Cortex of kidney (tissue), 1 donor: ENCODE measurements at places on chromosomes 6 and 20.

DNA sequence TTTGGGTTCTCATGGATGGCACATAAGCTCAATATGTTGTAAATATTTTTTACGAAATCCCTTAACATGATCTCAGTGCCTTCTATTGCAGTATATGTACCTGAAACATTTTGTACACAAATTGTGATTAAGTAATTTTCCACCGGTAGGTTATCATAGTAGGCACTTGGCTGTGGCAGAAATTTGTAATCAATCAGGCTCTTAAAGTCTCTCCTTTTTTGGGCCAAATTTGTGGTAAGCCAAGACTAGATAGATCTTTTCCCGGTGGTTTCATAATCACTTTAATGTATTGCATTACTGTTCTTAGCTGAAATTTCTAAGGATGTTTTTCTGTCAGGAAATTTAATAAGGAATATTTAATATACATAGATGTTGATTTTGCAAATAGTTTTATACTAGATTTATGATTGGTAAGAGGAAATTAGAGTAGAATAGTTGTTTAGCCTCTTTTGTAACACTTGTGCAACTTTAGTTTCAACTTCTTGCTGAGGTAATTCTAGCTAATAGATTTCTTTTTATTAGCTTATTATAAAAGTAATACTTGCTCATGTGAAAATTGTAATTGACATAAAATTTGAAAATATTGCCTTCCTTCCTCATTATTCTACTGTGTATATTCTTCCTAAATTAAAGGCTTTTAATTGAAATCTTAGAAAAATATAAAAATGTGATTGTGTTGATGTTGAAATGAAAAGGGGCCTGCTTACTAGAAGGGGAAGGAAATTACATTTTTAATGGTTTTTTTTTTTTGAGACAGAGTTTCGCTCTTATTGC lies 3.2 kb downstream of the PCMT1 start:
- no peak for DNase-seq

DNA sequence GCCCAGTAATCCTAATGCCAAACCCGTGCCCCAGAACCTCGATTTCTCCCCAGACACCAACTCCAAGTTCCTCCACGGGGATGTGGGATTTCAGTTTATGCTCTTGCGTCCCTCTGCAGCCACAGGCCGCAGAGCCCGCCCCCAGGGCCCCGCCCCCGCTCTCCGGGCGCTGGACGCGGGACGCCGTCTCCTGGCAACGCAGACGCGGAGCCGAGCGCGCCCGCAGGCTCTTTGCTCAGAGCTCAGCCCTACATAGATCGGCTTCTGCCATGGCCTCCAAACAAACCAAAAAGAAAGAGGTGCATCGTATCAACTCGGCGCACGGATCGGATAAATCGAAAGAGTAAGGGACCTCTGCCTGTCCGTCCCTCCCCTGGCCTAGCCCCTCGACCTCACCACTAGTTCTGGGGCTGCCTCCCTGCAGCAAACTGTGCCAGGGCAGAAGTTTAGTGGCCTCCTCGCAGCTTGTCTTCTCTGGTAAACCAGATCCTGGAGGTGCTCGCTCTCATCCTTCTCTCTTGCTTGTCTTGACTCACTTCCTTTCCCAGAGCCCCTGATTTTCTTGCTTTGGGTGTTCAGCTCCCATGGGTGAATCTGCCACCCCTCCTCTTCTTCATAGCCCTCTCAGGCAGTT lies at the start of gene ADGB:
Gene ADGB, plus strand, starts transcription at position 201 of the 634 bp plus-strand sequence. Its CDS starts 69 bp downstream, at position 270.
- DNase-seq: no peak

- no peak for DNase-seq
These were observed 481.3 kb upstream of the CITED2 start for GRCh38 chr6:139855671-139856311.

GRCh38 chr6:116859264-116859663 lies 17.8 kb upstream of the RFX6 start:
- no peak for DNase-seq

GRCh38 chr20:60345106-60345505 lies 386.9 kb downstream of the CDH26 start:
- DNase-seq: no peak

DNA sequence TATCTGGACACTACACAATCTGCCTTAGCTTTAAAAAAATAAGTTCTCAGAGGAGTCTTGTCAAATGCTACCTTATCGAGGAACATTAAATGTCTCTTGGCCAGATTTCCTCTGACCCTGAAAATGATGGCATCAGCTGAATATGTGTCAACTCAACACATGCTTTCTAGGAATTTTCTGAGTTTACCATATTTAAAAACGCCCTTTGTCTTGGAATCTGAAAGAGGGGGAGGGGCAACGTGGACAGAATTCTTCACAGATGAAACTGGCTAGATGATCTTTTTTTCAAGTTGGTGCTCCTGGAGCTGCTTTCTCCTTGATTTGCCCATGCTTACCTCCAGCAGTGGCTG lies 5.1 kb downstream of the SOX4 start:
- DNase-seq: no peak

GRCh38 chr20:37706298-37706697 lies 12.5 kb downstream of the CTNNBL1 start:
- DNase-seq: no peak

DNA sequence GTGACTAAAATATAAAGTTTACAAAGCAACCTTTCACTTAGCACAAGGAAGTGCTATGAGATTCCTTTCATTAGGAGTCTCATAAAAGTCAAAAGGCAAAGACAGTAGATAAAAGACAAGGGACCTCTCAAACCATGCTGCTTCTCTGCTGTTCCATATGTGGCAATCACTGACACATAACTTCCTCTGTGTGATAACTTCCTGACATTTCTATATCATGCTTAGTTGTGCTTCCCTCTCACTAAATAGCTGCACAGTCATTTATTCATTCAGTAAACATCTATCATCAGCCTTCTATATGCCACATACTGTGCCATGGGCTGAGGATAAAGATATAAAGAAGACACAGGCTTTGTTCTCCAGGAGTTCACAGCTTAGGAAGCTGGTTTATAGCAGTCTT lies 214.8 kb upstream of the GRIK2 start:
- DNase-seq: no peak

DNA sequence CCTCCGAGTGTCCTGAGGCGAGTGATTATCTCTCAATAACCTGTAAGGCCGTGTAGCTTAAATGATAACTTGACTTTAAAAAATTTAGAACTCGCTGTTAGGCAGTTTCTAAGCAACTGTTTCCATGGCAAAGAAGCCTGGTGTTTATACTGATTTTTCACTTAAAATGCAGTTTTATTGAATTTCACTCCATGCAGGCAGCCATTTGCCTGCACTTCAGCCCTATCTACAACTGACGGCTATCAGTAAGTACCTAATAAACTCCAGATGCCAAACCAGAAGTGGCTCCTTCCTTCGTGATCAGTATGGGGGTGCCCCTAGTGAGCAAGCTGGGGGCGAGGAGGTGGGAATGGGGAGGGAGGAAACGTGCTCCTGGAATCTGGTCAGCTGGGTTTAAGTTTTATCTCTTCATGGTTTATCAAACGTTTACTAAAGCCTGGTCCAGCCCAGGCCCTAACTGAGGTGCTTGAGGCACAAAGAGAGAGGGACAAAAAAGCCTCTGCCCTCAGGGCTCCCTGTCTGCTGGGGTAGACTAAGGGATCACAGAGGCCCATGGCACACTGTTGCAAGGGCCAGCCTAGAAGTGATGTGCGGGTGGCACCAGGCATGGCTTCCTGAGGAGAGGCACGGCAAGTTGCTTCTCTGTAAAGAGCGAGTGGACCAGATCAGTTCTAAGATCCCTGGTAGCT lies 45.5 kb downstream of the TTI1 start:
- no peak for DNase-seq

- no peak for DNase-seq
These were observed 163.5 kb downstream of the KIF6 start for GRCh38 chr6:39561536-39562266.

GRCh38 chr6:138541823-138542481 lies 42.7 kb upstream of the NHSL1 start:
- no peak for DNase-seq

GRCh38 chr20:60097285-60097684 lies 139.1 kb downstream of the CDH26 start:
- DNase-seq: no peak
